Stomach (tissue), 19 donors: ENCODE measurements at places on chromosomes 13 and 19. TPM values are rescaled to one million over a fixed set of nuclear protein-coding genes. Genes with fewer than 3 reads are reported as not detected.

FPR1 gene
- not detected for total RNA-seq

CBY2 gene
- total RNA-seq = not detected

GRCh38 chr13:91359631-91360030, 12.1 kb downstream of the MIR17HG start:
- DNase-seq = no peak

DNA sequence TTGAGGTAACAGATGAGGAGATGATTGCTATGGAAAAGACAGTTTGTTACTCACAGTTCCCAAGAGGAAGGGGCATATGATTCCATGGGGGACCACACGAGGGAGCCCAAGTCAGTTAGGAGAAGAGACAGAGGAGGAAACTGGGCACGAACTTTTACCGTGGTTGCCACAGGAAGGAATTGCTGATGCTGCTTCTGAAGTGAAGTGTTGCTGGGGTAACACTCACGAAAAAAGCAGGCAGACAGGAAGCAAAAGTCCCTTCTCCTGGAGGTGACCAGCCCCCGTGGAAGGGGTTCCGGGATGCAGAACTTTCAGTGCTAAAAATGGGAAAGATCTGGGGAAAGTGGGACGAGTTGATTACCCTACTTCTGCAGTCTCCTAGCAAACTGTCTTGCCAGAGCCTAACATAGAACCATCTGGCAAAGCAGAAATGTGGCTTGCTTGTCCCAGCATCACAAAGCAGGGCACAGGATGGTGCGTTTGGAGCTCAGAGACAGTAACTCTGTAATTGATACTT, 35.4 kb upstream of the MAP3K10 start:
- no peak for DNase-seq

MEF2B gene
- not detected for total RNA-seq

DNA sequence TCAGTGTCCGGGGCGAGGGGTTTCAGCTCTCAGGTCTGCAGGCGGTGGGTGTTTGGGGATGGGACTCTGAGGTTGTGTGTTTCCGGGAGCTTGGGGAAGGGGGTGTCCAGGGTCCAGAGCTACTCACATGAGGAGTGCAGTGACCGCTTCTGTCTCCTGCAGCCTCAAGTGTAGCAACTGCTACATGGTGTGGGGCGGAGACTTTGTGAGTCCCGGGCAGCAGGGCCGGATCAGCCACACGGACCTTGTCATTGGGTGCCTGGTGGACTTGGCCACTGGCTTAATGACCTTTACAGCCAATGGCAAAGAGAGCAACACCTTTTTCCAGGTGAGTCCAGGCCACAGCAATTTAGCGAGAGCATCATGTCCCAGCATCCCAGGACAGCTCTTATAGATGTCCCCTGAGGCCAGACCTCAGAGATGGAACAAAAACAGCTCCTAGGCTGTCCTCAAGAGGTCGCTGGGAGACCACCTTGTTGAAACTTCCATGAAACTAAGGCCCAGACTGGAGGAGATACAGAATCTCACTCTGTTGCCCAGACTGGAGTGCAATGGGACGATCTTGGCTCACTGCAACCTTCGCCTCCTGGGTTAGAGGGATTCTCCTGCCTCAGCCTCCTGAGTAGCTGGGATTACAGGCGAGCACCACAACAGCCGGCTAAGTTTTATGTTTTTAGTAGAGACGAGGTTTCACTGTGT, 44.9 kb downstream of the RYR1 start:
- no peak for DNase-seq

GRCh38 chr19:53960886-53961285, 1.9 kb upstream of the CACNG8 start:
- DNase-seq = no peak

DNA sequence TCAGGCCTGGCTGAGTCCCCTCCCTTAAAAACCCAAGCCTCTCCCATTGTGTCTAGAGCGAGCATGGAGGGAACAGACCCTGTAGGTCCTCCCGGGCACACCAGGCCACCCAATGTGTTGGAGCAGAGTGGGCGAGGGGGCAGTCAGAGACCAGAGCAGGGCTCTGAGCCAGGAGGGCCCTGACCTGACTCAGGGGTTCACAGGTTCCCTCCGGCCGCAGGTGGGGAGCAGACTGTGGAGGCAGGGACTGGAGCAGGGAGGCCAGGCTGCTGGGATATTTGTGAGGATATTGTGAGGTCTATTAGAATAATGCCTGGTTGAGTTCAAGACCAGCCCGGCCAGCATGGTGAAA, 1.6 kb upstream of the TYROBP start:
- DNase-seq = no peak

EBI3 gene
- not detected for total RNA-seq

NCR1 gene
- not detected for total RNA-seq

SYT3 gene
- 0.14 TPM for total RNA-seq

GPC6 gene
- 9.1 TPM for total RNA-seq
